Stimulated activated CD8-positive, alpha-beta memory T cell treated with anti-CD3 and anti-CD28 coated beads, Interleukin-4, amount 100 ng/mL, for 48 hours (primary cell): ENCODE measurements at places on chromosomes 3 and 15.

- DNase-seq, result no peak
Measured at GRCh38 chr15:64024172-64025050, 21.9 kb downstream of the DAPK2 start.

DNA sequence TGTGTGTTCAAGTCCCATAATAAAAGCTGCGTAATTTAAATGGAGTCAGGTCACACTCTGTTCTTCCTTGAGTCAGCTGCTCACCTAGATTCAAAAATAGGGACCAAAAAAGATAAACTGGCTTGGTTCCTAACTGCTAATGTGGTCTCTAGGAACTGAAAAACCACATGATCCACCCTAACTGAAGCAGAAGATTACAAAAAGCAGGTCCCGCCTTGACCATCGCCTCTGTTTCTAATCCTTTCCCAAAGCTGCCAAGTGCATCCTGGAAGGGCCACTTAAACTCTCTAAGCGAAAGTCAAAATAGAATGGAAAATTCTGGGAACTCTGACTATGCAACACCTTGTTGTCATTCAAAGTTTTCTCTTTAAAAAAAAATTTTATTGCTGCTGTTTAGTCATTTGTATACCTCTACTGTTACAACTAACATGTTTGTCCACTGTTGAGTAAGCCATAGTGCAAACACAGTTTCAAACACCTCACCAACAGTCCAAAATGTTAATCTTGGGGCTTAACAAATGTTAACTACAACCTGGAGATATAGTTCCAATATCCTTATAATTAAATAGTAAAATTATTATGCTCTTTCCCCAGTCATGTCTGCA, 88.9 kb upstream of the THBS1 start:
- DNase-seq, result no peak

GRCh38 chr3:123258811-123259420, 57.2 kb downstream of the SEC22A start:
- DNase-seq, result no peak

GRCh38 chr3:142958707-142959106, 4.8 kb downstream of the PAQR9 start:
- DNase-seq, result peak; percentile 42

DNA sequence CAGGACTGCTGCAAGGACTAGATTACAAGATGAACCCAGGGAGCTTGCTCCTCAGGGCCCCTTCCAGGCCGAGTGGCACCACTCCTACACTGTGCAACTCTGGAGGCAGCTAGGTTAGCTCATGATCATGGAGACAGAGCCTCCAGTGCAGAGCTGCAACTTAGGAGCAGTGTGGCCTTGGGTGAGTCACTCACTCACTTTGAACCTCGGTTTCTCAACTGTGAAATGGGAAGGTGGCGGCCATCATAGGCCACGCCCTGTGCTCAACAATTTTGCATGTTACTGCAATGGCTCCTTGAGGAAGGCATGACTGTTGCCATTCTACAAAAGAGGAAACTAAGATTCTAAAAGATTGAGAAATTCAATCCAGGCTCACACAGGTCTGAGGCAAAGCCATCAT, 11.2 kb upstream of the CXCR6 start:
- DNase-seq, result no peak

GRCh38 chr3:38397320-38397719, 50.7 kb downstream of the XYLB start:
- DNase-seq, result peak; percentile 34

DNA sequence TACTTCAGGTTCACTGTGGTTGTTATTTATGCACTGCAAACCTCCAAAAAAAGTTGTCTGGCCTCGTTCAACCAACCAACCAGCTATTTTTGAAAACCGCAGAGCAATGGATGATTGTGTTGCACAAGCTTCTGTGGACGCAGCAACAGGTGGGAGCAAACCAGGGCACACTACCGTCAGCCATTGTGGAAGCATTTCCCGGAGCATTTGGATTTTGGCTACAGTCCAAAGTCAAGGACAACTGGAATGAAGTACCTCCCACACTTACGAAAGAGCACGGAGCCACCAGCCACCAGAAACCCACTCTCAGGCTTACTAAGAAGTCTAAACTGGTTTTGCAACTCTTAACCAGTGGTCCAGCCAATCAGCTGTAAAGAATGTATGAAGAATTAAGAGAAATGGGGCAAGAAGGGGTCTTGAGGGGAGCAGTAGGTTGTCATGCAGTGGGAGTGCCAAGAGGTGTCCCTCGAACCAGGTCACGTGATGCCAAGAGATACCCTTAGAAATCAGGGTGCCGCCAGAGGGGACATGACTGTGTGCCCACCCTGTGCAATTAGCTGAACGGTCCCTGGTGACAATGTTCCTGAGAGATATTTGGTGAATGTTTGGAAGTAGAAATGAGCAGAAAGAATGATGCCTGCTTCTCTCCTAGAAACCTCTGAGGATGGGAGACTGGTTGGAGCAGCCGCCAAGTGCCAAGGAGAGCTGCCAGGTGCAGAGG, 68.9 kb upstream of the PCSK6 start:
- no peak for DNase-seq
